ENCODE measurements at places on chromosomes 13 and 19. TPM values are rescaled to one million over a fixed set of nuclear protein-coding genes. Genes with fewer than 3 reads are reported as not detected.

- no peaks in the 10 kb centered on the region for H3K27me3 ChIP-seq
- H3K36me3 ChIP-seq, result peaks cover 17% of the 10 kb centered on the region
- H3K4me1 ChIP-seq, result peaks cover 48% of the 10 kb centered on the region
- H3K4me3 ChIP-seq, result peak overlapping the region; percentile 86
Observed at GRCh38 chr13:27250833-27251165, 559 bp upstream of the RPL21 start.

DNA sequence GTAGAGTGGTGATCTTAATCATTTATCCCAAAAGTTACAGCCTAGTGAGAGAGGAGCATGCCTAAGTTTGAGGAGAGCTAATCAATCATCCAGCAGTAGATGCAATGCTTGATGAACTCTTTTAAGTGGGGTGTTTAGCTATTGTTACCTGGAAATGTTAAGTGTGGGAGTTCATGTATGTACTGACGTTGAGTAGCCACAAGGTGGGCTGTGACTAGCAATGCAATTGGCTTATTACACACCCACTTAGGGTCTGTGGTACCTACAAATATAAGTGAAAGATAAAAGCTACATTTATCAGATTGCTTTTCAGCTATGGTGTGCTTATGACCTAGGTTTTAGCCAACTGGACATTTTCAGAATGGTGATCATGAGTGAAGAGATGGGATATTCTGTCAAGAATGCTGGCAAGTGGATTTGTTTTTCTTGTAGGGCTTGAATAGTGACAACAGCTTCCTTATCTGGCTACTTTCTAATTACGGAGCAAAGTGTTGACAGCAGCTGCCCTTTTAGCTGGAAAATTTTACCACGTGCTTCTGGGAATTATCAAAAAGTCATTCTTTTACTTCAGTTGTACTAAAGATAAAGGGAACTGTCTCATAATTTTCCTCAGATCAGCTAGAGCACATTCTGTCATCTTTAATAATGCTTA is 170.6 kb downstream of the POSTN start:
- H3K27ac ChIP-seq, result no peak overlapping the region
- H3K36me3 ChIP-seq, result no peaks in the 10 kb centered on the region
- no peaks in the 10 kb centered on the region for H3K27me3 ChIP-seq
- DNase-seq, result no peak

NLRP4 gene
- not detected for total RNA-seq

- H3K27me3 ChIP-seq, result no peaks in the 10 kb centered on the region
- DNase-seq, result no peak
- no peaks in the 10 kb centered on the region for H3K36me3 ChIP-seq
- H3K4me3 ChIP-seq, result no peak overlapping the region
- H3K27ac ChIP-seq, result no peak overlapping the region
Observed at GRCh38 chr13:101648766-101649487, 196.5 kb downstream of the ITGBL1 start.

GRCh38 chr19:2016041-2016807 is 710 bp upstream of the BTBD2 start:
- peaks cover 10% of the 10 kb centered on the region for H3K36me3 ChIP-seq
- H3K4me1 ChIP-seq, result peaks cover 28% of the 10 kb centered on the region
- peak; percentile 91 for DNase-seq
- peak overlapping the region; percentile 95 for H3K4me3 ChIP-seq
- peak overlapping the region; percentile 41 for H3K27ac ChIP-seq

DNA sequence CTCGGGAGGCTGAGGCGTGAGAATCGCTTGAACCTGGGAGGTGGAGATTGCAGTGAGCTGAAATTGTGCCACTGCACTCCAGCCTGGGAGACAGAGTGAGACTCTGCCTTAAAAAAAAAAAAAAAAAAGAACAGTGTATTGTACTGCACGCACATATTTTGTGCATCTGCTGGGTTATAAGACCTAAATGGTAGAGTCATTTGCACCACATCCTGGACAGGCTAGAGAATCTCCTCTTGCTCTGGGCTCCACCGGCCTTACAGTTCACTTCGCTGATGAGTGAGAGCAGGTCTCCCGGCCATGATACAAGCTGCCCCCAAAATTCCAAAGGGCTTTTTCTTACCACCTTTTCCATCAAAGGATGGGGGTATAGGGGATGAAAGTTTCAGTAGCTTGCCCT is 7.2 kb upstream of the SAE1 start:
- no peaks in the 10 kb centered on the region for H3K36me3 ChIP-seq
- no peak overlapping the region for H3K4me3 ChIP-seq
- no peaks in the 10 kb centered on the region for H3K27me3 ChIP-seq
- DNase-seq, result no peak

DNA sequence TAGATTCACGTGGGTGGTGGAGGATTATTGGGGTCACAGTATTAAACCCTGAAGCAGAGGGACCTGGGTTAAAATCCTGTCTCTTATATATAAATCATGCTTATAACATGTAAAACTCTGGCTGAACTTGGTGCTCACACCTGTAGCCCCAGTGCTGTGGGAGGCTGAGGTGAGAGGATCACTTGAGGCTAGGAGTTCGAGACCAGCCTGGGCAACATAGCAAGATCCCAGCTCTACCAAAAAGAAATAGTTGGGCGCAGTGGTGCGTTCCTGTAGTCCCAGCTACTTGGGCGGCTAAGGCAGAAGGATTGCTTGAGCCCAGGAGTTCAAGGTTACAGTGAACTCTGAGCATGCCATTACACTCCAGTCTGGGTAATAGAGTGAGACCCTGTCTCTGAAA is 2.4 kb downstream of the ZNF805 start:
- peaks cover 55% of the 10 kb centered on the region for H3K36me3 ChIP-seq
- H3K4me3 ChIP-seq, result no peak overlapping the region
- no peak for DNase-seq
- peaks cover 28% of the 10 kb centered on the region for H3K4me1 ChIP-seq
- H3K27me3 ChIP-seq, result no peaks in the 10 kb centered on the region

LCP1 gene
- total RNA-seq, result 44.6 TPM

TSHZ3 gene
- total RNA-seq, result 0.87 TPM

ZNF841 gene
- 20.7 TPM for total RNA-seq

- H3K4me3 ChIP-seq, result no peak overlapping the region
- no peak overlapping the region for H3K27ac ChIP-seq
- H3K4me1 ChIP-seq, result no peaks in the 10 kb centered on the region
- H3K36me3 ChIP-seq, result no peaks in the 10 kb centered on the region
Observed at GRCh38 chr19:16957855-16958254, 68.8 kb downstream of the CPAMD8 start.

- H3K4me3 ChIP-seq, result no peak overlapping the region
- no peaks in the 10 kb centered on the region for H3K27me3 ChIP-seq
- DNase-seq, result no peak
Observed at GRCh38 chr13:45940061-45940460, 88.5 kb upstream of the SIAH3 start.

SKA3 gene
- total RNA-seq, result not detected

CCDC169 gene
- total RNA-seq, result 1.8 TPM

ERICH6B gene
- total RNA-seq, result not detected

DNA sequence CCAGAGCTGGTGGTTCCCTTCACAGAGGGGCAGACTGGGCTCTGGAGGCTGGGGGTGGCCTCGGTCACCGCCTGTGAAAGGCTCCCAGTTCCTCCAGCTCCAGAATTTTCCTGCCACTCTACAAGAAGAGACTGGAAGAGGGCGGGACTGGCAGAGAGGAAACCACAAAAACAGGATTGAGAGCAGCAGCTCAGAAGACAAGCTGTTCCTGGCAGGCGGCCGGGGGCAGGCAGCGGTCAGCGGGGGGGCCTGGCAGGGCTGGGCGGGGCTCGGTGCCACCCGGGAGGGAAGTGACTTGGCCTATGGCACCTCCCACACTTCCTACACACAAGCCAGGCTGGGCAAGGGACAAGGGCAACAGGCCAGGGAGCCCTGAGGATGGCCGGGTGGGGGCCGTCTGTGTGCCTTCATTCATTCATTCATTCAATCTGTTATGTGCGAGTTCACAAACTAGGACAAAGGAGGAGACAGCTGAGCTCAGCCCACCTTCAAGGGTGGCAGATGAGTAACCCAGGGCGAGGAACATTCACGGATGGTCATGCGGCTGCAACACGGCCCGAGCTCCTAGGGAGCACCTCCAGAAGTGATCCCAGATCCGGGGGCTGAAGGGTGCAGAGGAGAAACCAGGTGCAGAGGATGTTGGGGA is 16.9 kb upstream of the BTBD2 start:
- no peak overlapping the region for H3K4me3 ChIP-seq
- no peaks in the 10 kb centered on the region for H3K27me3 ChIP-seq
- peak; percentile 98 for DNase-seq
- no peaks in the 10 kb centered on the region for H3K36me3 ChIP-seq
- H3K27ac ChIP-seq, result peak overlapping the region; percentile 91

GRCh38 chr13:26951581-26952177 is 191.1 kb upstream of the GPR12 start:
- H3K36me3 ChIP-seq, result no peaks in the 10 kb centered on the region
- H3K27me3 ChIP-seq, result no peaks in the 10 kb centered on the region
- H3K4me1 ChIP-seq, result peaks cover 3% of the 10 kb centered on the region

CD79A gene
- 3.5 TPM for total RNA-seq

GRCh38 chr13:64327505-64328194 is 2902.5 kb downstream of the PCDH9 start:
- no peak overlapping the region for H3K27ac ChIP-seq
- H3K36me3 ChIP-seq, result no peaks in the 10 kb centered on the region
- no peak overlapping the region for H3K4me3 ChIP-seq
- H3K27me3 ChIP-seq, result no peaks in the 10 kb centered on the region
- H3K4me1 ChIP-seq, result no peaks in the 10 kb centered on the region
- no peak for DNase-seq

GRCh38 chr13:107964395-107964794 is 250.9 kb downstream of the LIG4 start:
- no peak for DNase-seq
- no peak overlapping the region for H3K27ac ChIP-seq
- H3K27me3 ChIP-seq, result no peaks in the 10 kb centered on the region
- H3K4me3 ChIP-seq, result no peak overlapping the region
- H3K4me1 ChIP-seq, result no peaks in the 10 kb centered on the region

GRCh38 chr13:33994198-33994597 is 176.2 kb downstream of the RFC3 start:
- H3K27me3 ChIP-seq, result no peaks in the 10 kb centered on the region
- no peak overlapping the region for H3K27ac ChIP-seq
- no peaks in the 10 kb centered on the region for H3K4me1 ChIP-seq
- no peak for DNase-seq

DNA sequence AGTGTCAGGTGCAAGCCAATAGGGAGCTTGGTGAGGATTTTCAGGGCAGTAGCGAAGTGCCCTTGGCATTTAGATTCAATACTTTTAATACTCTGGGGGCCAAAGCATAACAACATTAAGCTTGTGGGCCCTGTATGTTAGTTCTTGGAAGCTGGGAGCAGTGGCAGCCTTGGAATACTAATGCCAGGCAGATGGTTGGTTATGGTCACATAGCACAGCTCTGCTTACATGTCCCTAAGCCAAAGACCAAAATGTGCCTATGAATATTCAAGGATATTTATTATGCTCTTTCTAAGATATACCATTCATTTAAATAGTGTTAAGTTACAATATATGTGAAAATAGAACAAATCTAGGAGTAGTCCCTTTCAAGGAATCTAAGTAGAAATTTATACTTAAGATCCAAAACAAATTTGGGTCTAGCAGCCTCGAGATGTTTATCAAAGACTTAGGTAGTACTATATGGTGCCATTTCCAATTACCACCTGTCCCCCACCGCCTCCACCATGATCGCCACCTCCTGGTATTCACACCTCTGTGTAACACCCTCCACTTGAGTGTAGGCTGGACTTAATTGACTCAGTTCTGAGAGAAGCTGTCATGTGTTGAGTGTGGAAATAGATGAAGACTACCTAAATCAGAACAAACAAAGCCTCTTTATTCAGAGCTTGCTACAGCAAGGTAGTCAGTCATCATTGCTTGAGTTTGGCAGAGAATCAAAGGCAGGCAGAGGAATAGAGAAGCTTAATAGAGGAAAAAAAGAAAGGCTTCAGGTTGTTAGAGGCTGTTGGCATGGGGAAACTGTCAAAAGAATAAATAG is 261.0 kb downstream of the GPC5 start:
- H3K36me3 ChIP-seq, result no peaks in the 10 kb centered on the region
- no peaks in the 10 kb centered on the region for H3K27me3 ChIP-seq
- no peak overlapping the region for H3K27ac ChIP-seq
- no peaks in the 10 kb centered on the region for H3K4me1 ChIP-seq
- no peak overlapping the region for H3K4me3 ChIP-seq
- DNase-seq, result no peak

GRCh38 chr13:94710881-94711560 is 1.3 kb downstream of the SOX21 start:
- H3K36me3 ChIP-seq, result no peaks in the 10 kb centered on the region
- no peak overlapping the region for H3K27ac ChIP-seq

OR1M1 gene
- not detected for total RNA-seq

DNA sequence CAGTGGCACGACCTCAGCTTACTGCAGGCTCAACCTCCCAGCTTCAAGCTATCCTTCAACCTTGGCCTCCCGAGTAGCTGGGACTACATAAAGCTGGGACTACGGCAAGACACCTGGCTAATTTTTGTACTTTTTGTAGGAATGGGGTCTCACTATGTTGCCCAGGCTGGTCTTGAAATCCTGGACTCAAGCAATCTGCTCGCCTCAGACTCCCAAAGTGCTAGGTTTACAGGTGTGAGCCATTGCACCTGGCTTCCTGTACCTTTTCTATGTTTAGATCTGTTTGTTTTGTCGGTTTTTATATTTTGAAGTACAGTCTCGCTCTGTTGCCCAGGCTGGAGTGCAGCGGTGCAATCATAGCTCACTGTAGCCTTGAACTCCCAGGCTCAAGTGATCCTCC is 17.5 kb upstream of the TICAM1 start:
- peaks cover 7% of the 10 kb centered on the region for H3K36me3 ChIP-seq
- H3K4me3 ChIP-seq, result no peak overlapping the region
- peaks cover 14% of the 10 kb centered on the region for H3K4me1 ChIP-seq
- H3K27me3 ChIP-seq, result no peaks in the 10 kb centered on the region

- H3K36me3 ChIP-seq, result no peaks in the 10 kb centered on the region
- H3K27me3 ChIP-seq, result no peaks in the 10 kb centered on the region
- H3K4me3 ChIP-seq, result no peak overlapping the region
- peak; percentile 74 for DNase-seq
- peaks cover 7% of the 10 kb centered on the region for H3K4me1 ChIP-seq
Observed at GRCh38 chr13:109790942-109791605, 4.7 kb upstream of the IRS2 start.

ATP4B gene
- total RNA-seq, result 347 TPM

Measured in stomach (tissue), 19 donors.